ENCODE measurements at places on chromosomes 1 and 21.

- no peak for DNase-seq
Observed at GRCh38 chr1:157404614-157405013, 147.7 kb downstream of the FCRL5 start.

GRCh38 chr1:9442986-9443385, 96.3 kb upstream of the SLC25A33 start:
- no peak for DNase-seq

DNA sequence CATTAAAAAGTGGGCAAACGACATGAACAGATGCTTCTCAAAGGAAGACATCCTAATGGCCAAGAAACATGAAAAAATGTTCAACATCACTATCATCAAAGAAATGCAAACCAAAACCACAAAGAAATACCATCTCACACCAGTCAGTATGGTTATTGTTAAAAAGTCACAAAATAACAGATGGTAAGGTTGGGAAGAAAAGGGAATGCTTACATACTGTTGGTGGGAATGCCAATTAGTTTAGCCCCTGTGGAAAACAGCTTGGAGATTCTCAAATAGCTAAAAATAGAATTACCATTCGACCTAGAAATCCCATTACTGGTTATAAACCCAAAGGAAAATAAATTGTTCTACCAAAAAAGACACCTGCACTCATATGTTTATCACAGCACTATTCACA, 369.4 kb downstream of the KCNH1 start:
- no peak for DNase-seq

- no peak for DNase-seq
Observed at GRCh38 chr1:151860504-151861187, 7.1 kb upstream of the THEM5 start.

GRCh38 chr21:16102113-16102512, 372.3 kb downstream of the USP25 start:
- DNase-seq: no peak

DNA sequence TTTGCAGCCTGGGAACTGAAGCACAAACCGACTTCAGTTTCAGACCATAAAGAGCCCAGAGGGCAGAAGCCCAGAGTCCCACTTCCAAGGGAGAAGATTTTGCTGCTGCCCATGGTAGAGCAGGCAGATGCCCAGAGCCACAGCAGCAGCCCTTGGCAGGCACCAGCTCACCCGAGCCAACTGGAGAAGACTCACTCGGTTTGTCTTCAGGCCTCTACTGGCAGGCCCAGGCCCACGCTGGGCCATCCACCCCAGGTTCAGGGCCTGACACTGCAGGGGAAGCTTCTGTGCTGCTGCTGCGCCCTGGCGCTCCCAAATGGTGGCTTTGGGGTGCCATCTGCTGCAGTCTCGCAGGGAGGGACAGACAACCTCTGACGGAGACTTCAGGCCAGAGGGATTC, 33.3 kb downstream of the SLC66A1 start:
- no peak for DNase-seq

DNA sequence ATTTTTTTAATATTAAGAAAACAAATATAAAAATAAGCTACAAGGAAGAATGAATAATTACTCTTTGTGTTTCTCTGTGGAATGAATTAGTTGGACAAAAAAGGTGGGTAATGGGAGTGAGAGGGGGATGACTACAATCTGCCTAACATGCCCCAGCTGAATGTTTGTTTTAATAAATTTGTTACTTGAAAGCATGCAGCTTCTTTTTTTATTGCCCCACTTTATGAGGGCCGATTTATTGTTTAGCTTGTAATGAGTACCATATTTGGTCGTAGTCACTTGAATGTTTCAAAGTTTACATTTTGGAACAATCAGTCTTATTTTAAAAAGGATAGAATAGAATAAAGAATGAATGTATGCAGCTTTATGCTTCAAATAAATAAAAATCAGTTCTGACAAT, 197.4 kb downstream of the LBR start:
- no peak for DNase-seq

- DNase-seq: no peak
Observed at GRCh38 chr1:65209005-65209885, 61.2 kb downstream of the AK4 start.

GRCh38 chr1:181028196-181028595, 5.5 kb upstream of the STX6 start:
- no peak for DNase-seq

DNA sequence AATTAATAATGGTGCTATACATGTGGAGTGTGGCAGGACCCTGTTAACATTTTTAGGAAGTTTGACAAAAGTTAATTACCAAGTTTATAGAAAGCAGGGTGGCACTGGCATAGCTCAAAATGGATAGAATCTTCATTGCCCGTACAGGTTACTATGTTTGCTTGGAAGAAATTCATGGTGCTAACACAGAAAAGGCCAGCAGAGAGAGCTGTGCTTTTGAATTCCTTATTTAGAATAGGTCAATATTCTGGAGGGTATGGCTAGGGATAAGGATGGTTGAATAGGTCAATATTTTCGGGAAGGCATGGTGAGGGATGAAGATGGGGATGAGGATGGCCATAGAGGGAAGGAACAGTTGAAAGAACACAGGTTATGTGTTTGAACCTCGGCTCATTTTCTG, 345.1 kb downstream of the LMO4 start:
- no peak for DNase-seq

GRCh38 chr1:172941945-172942344, 108.8 kb downstream of the TNFSF18 start:
- no peak for DNase-seq
